ENCODE measurements at places on chromosomes 4 and X.
A peak's percentile ranks its signal among the peaks of the same experiment; 100 is the strongest.

DNA sequence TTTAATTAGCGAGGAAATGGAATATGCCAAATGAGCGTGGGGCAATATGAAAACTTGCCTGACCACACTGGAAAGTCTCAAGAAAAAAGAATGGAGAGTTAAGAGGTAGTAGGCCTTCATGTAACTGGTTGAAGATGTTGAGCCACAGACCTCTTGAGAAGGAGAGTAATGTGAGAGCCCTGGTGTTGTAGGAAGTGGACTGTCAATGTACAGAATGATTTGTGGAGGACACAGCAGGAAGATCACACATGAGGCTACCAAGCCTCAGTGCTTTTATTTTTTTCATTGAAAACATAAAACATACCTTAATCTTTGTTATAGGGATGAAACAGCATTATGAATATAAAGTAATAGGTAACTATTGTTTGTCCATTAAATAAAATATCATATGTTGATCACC is 331.6 kb downstream of the UNC5C start:
- no peak for DNase-seq

- DNase-seq = no peak
These were observed 34.5 kb upstream of the HGFAC start for GRCh38 chr4:3407171-3407771.

DNA sequence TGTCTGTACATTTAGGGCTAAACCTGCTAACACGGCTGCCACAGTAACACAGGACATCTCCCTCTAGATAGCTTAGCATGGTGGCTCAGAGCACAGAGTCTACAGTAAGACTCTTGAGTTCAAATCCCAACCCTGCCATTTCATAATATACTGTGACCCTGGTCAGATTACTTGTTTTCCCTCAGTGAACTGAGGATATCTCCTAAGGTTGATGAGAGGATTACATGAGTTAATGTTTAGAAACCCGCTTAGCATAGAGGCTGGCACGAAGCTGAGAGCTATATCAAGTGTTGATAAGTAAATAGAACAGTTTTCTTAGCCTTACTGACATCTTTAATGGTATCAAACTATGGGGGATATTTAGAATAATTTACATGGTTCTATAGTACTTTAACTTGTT is 37.2 kb downstream of the CASP3 start:
- no peak for DNase-seq

DNA sequence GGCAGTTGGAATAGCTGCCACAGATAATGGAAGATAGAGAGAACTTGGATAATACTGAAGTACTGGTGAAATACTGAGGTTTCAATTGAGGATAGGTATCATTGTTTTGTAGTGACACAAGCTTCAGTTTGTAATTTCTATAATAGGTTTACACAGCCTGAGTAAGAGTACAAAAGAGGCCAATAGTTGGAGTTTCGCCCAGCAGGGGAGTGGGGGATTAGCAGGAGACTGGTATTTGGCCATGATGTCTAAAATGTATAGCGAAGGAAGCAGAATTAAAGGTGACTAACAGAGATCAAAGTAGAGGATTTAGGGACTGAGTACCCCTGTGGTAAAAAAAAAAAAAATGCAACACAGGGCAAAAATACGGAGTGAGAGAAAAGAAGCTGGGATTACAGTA is 129.5 kb downstream of the KCTD8 start:
- no peak for DNase-seq

DNA sequence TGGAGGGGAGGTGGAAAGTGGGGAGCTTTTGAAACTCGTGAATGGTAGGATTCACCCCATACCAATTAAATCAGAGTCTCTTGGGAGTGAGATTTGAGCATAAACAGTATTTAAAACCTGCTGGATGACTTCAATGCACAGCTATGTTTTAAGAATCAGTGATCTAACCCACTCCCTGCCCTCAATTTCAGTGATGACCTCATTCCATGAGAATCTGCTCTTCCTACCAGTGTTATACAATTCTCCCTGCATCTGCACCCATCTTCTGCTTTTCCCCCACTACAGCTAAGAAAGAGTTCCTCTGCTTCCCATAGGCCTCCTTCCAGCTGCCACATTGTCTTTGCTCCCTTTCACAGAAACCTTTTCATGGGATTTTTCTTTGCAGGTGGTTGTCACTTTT is 18.3 kb upstream of the H2AZ1 start:
- peak; percentile 61 for DNase-seq

DNA sequence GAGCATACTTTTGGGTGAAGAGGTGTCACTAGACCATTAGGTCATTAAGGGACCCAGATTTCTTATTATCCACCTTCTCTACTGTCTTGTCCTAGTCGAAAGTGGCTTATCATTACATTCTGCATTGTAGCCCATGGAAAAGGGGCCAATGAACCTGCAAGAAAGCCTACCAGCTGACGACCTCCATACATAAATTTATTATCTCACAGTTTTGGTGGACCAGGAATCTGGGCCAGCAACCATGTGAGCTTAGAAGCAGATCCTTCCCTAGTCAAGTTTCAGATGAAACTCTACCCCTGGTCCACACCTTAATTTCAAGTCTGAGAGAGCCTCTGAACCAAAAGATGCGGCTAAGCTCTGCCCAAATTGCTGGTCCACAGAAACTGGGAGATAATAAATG is 37.6 kb downstream of the RPS6KA3 start:
- DNase-seq = no peak

GRCh38 chrX:46506076-46506475 is 39.1 kb downstream of the ZNF674 start:
- DNase-seq = no peak

GRCh38 chr4:12692815-12693214 is 791.3 kb downstream of the RAB28 start:
- peak; percentile 6 for DNase-seq

GRCh38 chrX:38975368-38975942 is 174.2 kb downstream of the MID1IP1 start:
- peak; percentile 40 for DNase-seq

- no peak for DNase-seq
These were observed 356 bp downstream of the FRG1 start for GRCh38 chr4:189941005-189941450.

DNA sequence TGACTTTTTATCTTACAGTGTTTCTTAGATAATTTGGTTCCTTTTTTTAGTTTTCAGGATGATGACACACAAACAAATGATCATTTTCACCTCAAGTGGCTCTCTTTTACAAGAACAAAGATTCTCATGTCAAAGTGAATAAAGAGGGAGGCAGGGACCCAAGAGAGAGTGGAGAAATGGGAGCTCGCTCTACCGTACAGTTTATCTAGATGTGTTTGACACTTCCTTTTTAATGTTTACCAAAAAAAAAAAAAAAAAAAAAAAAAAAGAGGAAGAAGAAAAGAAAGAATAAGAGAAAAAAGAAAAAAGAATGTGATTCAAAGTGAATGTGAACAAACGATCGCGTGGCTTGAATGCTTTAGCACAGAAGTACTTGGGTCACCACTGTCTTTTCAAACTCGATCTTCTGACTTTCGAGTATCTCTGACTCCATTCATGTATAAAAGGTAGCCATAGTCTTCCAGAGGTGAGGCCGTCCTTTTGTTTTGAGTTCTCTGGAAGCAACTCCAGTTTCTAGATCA is 75.6 kb upstream of the GRXCR1 start:
- no peak for DNase-seq

DNA sequence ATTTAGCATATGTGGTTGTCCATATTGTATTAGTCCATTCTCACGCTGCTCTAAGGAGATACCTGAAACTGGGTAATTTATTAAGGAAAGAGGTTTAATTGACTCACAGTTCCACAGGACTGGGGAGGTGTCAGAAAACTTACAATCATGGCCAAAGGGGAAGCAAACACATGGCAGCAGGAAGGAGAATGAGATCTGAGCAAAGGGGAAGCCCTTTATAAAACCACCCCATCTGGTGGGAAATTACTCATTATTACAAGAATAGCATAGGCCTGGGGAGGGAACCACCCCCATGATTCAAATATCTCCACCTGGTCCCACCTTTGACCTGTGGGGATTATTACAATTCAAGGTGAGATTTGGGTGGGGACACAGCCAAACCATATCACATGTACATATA is 122.6 kb upstream of the ANK2 start:
- DNase-seq = no peak

DNA sequence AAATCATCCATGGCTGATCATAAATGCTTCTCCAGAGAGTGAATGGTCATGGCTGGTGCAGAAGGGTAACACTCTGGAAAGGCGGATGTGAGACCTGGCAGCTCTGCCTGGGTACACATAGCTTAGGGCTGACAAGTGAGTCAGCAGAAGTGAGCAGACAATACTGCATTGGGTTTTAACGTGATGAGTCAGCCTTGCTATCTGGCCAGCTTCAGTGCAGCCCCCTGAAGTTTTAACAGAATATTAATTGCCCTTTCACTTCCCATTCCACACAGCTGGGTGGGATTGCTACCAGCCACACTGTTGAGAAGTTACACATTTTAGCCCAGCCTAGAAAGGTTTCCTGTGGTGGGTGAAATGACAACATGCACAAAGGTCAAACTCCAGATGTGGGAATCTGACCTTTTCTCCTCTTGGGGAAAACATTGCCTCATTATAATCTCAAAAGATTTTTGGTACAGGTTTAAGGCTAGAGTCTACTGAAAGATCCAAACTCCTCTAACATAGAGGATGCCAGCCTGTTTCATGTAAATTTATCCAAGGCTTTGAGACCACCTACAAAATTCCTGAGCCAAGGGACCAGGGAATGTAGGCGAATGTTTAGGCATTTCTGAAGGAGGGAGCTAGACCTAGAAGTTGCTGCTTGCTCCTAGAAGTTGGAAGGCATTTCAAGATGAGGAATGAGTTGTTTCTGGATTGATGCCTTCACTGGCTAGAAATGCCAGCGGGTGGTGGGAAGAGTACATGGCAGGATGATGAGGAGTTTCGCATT is 230.3 kb upstream of the PGRMC2 start:
- peak; percentile 91 for DNase-seq

GRCh38 chrX:153474266-153474665 is 3.9 kb upstream of the HAUS7 start:
- DNase-seq = no peak

GRCh38 chr4:54712206-54712605 is 54.4 kb downstream of the KIT start:
- no peak for DNase-seq

GRCh38 chr4:100062921-100063320 is 112.8 kb upstream of the H2AZ1 start:
- DNase-seq = peak; percentile 27

DNA sequence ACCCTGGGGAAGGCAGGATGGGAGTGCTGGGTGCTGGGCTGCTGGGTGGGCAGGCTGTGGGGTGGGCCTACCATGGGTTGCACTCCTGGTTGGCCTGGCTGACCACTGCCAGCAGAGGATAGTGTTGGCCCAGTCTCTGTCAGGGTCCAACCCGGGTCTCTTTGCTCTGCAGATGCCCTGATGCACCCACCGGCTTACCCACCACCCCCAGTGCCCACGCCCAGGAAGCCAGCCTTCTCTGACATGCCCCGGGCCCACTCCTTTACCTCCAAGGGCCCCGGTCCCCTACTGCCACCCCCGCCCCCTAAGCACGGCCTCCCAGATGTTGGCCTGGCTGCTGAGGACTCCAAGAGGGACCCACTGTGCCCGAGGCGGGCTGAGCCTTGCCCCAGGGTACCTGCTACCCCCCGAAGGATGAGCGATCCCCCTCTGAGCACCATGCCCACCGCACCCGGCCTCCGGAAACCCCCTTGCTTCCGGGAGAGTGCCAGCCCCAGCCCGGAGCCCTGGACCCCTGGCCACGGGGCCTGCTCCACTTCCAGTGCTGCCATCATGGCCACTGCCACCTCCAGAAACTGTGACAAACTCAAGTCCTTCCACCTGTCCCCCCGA is 14.2 kb upstream of the ADD1 start:
- no peak for DNase-seq

GRCh38 chrX:2710041-2710840 is 19.1 kb downstream of the CD99 start:
- peak; percentile 81 for DNase-seq

GRCh38 chr4:179372242-179372641 is 1930.0 kb upstream of the AGA start:
- DNase-seq = peak; percentile 10

DNA sequence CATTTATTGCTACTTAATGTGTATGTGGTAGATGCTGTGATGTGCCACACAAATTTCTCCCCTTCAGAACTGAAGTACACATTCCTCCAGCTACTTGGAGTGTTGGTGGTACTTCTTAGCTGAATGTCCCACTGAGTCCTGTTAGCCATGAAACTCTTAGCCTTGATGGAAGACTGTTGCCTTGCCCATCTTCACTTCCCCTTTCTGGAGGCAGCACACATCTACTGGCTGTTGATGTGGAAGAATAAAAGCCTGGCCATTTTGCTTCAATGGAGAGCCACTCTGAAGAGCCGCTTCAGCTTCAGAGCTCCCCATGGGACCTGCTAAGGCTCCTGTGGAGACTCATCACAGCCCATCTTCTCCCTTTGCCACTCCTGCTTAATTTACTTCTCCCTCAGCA is 157.7 kb upstream of the PITX2 start:
- no peak for DNase-seq

All from adipocyte (in vitro differentiated cells).